ENCODE measurements at places on chromosomes 1 and 21.

DNA sequence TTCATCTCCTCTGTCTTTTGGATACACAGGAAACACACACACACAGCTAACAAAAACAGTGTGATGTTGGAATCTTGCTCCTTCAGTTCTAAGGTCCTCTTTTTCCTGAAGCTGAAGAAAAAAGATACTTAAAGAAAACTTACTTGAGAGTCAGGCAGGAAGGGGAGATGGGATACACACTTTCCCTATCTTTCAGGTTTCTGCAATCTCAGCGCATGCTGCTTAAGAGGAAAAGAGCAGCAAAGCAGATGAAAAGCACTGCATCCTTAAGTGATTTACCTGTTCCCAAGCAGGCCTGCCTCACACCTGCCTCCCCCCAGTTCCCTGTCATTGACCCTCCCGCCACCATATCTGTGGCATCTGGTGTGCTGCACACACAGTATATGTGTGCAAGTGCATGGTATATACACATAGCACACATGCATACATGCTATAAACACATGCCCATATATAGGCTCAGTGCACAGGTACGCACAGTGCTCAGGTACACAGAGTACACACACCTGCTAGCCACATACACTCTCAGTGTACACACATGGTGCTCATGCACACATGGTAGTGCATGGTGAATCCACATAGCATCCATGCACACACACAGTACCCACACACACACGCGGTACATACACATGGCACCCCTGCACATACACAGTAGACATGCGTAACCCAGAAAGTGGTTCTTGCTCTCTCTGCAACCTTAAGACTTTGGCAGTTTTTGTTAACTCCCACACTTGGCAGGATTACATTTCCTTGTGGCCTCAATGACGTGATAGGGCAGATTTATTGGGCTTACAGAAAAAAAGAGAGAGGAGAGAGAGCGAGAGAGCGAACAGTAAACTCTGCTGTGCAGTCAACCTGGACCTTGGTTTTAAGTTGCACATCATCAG lies 166.9 kb downstream of the TOMM20 start:
- H3K27ac ChIP-seq: peak overlapping the region; percentile 98
- H3K4me3 ChIP-seq: peak overlapping the region; percentile 63
- H3K27me3 ChIP-seq: no peaks in the 10 kb centered on the region
- peak; percentile 51 for DNase-seq
- peaks cover 81% of the 10 kb centered on the region for H3K4me1 ChIP-seq

DNA sequence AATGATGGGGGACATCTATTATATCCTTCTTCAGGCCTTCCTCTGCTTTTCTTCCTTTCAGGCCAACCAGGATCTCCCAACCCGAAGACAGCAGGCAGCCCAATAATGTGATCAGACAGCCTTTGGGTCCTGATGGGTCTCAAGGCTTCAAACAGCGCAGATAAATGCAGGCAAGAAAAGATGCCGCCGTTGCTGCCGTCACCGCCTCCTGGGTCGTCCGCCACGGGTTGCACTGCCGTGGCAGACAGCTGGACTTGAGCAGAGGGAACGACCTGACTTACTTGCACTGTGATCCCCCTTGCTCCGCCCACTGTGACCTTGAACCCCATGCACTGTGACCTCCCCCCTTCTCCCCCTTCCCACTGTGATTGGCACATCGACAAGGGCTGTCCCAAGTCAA lies 27.9 kb downstream of the SZRD1 start:
- H3K36me3 ChIP-seq: peaks cover 37% of the 10 kb centered on the region
- H3K4me3 ChIP-seq: no peak overlapping the region
- H3K27me3 ChIP-seq: no peaks in the 10 kb centered on the region
- no peak overlapping the region for H3K27ac ChIP-seq
- H3K4me1 ChIP-seq: peaks cover 54% of the 10 kb centered on the region
- no peak for DNase-seq

DNA sequence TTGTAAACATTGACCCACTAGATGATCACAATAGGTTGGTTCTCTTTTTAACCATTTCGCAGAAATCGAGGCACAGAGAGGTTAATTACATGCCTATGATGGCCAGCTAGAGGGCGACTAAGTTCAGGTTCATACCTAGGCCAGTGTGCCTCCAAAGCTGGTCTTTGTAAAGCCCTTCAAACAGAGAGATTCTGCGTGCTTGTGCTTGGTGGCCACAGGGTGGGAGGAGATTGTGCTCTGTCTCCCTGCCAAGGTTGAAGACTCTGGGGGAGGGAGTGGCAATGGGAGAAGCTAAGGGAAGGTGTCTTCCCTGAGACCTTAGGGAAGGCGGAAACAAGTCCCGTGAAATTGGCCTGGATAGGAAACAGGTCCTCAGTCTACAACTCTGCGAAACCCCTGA lies 59.1 kb upstream of the RBM15 start:
- peaks cover 3% of the 10 kb centered on the region for H3K4me1 ChIP-seq
- H3K36me3 ChIP-seq: no peaks in the 10 kb centered on the region
- no peak overlapping the region for H3K27ac ChIP-seq
- DNase-seq: no peak
- peaks cover 2% of the 10 kb centered on the region for H3K27me3 ChIP-seq
- no peak overlapping the region for H3K4me3 ChIP-seq

GRCh38 chr21:41411449-41412089 lies 14.5 kb upstream of the MX1 start:
- H3K27ac ChIP-seq: no peak overlapping the region
- peaks cover 34% of the 10 kb centered on the region for H3K36me3 ChIP-seq
- no peaks in the 10 kb centered on the region for H3K4me1 ChIP-seq
- peak; percentile 36 for DNase-seq
- no peaks in the 10 kb centered on the region for H3K27me3 ChIP-seq

GRCh38 chr1:245313576-245313975 lies 158.8 kb downstream of the KIF26B start:
- no peak overlapping the region for H3K27ac ChIP-seq
- H3K36me3 ChIP-seq: no peaks in the 10 kb centered on the region

DNA sequence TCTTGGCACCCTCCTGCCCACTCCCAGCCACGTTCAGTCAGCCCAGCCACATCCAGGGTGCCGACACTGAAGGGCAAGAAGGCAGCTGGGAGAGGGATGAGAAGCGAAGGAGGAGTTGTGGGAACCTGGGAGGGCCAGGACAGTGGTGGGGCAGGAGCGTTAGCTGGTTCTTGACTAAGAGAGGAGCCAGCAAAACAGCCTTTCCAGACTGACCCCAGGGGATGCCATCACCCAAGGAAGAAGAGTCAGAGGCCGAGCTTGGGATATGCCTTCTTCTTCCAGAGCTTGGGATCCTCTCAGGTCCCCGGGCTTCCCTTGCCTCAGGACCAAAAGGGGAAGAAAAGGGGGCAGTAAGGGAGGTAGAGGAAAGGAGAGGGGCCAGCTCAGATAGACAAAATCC lies 7.2 kb downstream of the INKA2 start:
- no peaks in the 10 kb centered on the region for H3K27me3 ChIP-seq
- no peak overlapping the region for H3K27ac ChIP-seq
- H3K4me1 ChIP-seq: peaks cover 3% of the 10 kb centered on the region
- no peak overlapping the region for H3K4me3 ChIP-seq
- no peaks in the 10 kb centered on the region for H3K36me3 ChIP-seq

- H3K4me3 ChIP-seq: peak overlapping the region; percentile 48
- H3K36me3 ChIP-seq: no peaks in the 10 kb centered on the region
- peaks cover 50% of the 10 kb centered on the region for H3K4me1 ChIP-seq
- no peaks in the 10 kb centered on the region for H3K27me3 ChIP-seq
- DNase-seq: no peak
These were observed 5.8 kb downstream of the KIF1B start for GRCh38 chr1:10216090-10216749.

DNA sequence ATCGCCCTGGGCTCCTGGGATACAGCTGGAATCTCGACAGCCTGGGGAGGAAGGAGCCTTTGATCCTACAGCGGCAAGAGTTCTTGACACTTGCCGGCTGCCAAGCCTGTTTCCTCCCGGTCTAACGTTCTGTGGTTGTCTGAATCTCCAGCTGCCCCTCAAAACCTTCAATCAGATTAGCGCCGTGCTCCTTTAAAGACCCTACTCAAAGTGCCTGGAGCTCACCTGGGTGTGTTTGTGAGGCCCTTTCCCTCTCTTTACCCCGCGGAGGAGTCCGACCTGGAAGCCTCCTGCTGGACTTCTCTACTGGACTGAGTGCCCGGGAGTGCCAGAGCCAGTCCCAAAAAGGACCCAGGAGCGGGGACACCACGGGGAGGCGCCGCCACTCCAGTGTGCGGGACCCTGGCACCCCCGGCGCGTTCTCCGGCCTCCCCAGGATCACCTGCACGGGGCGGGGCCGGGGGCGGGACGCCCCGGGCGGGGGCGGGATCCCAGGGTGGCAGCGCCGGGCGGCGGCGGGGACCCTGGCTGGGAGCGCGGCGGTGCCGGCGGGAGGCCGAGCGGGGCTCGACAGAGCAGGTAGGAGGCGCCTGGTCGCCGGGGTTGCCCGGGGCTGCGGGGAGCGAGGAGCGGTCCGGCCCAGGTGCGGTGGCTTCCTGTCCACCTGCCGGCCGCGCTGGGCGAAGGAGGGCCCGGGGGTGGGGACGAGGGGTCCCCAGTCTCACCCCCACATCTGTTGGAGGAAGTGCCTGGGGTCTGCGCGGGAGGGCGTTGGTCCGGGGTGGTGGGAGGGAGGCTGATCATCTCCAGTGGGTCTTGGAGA lies at the start of gene NCMAP:
TSS of gene NCMAP (plus strand) at position 497 of the 823 bp plus-strand sequence. CDS start 39,344 bp downstream, outside the sequence.
- peak within 1 kb of the TSS; percentile 26 for H3K27ac ChIP-seq
- peaks cover 10% of the 10 kb centered on the region for H3K4me1 ChIP-seq
- H3K36me3 ChIP-seq: no peaks in the 10 kb centered on the region
- H3K27me3 ChIP-seq: peaks cover 11% of the 10 kb centered on the region
- DNase-seq: peak; percentile 57
- peak within 1 kb of the TSS; percentile 59 for H3K4me3 ChIP-seq

GRCh38 chr1:85894651-85895050 lies 186.4 kb upstream of the ZNHIT6 start:
- DNase-seq: no peak
- H3K36me3 ChIP-seq: no peaks in the 10 kb centered on the region
- H3K27ac ChIP-seq: no peak overlapping the region

DNA sequence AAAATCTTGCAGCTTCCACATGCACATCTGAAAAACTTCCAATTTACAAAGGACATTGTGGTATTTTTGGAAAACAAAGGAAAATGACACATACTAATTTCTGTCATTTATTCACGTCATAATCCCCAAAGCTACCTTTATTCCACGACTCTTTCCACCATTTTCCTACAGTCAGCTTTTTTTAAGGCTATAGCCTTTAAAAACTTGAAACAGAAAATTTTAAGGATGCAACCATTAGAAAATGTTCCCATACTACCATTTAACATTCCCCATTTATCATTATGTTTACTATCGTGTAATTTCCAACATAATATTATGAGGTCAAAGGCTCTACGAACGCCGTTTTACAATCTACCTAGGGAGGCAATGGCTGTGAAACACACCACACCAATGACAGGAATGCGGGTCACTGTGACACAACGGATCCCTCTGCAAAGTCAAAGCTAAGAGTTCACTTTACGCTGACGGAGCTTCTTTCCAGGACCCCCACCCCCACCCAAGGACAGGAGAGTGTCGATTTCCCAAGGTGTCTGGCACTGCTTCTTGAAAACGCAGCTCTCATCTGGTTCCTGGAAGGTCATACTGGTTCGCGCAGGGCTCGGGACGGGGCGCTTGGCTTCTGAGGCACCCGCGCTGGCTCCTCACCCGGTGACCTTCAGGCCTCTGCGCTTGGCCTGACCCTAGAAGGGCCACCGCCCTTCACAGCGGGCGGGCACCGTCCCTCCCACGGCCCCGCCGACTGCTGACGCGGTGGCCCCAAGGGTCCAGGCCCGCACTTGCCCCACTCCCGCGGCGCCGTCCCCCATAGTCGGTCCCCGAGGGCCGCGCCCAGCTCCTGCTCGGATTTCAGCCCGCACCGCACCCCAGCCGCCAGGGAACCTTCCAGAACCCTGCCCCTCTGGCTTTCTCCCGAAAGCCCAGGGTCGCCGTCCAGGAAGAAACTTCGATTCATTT lies 50.5 kb upstream of the ATF3 start:
- H3K27me3 ChIP-seq: peaks cover 7% of the 10 kb centered on the region
- no peak for DNase-seq
- H3K4me1 ChIP-seq: peaks cover 15% of the 10 kb centered on the region
- H3K36me3 ChIP-seq: no peaks in the 10 kb centered on the region
- peak overlapping the region; percentile 45 for H3K4me3 ChIP-seq
- no peak overlapping the region for H3K27ac ChIP-seq

- DNase-seq: no peak
- H3K36me3 ChIP-seq: no peaks in the 10 kb centered on the region
- H3K4me1 ChIP-seq: no peaks in the 10 kb centered on the region
- no peak overlapping the region for H3K27ac ChIP-seq
These were observed 58.3 kb upstream of the ACTRT2 start for GRCh38 chr1:2962946-2963345.

DNA sequence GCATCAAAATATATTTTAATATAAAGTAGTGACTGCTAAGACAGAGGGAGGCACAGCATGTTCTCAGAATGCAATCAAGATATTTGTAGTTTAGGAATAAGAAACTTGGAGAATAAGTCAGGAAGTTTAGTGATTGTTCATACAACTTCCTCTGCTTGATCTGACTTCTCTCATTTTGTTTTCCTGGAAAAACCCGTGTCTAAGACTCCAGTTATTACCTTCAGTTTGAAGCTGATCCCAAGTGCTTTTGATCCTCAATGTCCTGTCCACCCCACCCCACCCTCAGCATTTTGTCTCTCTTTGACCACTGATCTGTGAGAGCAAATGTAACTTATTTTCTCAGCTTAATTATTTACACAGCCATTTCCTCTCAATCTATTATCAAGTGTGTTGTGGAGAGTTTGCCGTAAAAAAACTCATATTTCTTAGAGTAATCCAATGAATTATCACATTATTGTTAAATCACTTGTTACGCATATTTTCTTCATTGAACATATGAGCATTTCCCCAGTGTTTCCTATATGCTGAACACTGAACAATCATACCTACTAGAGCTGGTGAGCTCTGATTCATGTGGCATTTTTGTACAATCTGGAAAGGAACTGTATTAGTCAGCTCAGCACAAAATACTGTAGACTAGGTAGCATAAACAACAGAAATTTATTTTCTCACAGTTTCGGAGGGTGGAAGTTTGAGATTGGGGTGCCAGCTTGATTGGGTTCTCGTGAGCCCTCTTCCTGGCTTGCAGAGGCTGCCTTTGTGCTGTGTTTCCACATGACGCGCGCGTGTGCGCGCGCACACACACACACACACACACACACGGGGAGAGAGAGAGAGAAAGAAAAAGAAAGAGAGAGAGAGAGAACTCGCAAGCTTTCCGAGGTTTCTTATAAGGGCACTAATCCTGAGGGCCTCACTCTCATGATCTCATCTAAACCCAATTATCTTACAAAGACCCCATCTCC lies 65.5 kb upstream of the DPYD start:
- peak; percentile 22 for DNase-seq
- H3K4me3 ChIP-seq: peak overlapping the region; percentile 48
- H3K36me3 ChIP-seq: no peaks in the 10 kb centered on the region
- peaks cover 4% of the 10 kb centered on the region for H3K27me3 ChIP-seq

DNA sequence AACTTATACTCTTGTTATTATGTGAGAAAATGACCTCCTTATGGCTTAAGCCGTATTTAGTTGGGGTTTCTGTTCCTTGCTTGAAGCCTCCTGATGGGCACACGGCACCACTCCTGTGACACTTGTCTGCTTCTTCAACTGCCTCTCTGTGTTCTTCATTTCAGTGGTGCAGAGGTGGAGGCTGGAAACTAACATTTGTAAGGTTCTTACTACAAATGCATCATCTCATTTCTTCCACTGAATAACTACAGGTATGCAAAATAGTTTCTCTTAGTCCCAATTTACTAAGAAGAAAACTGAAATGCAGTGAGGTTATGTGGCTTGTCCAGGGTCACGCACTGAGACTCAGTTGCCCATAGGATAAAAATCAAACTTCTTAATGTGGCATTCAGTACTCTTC lies 23.6 kb upstream of the ZNF362 start:
- no peak overlapping the region for H3K27ac ChIP-seq
- H3K4me1 ChIP-seq: peaks cover 7% of the 10 kb centered on the region
- peaks cover 6% of the 10 kb centered on the region for H3K27me3 ChIP-seq
- no peaks in the 10 kb centered on the region for H3K36me3 ChIP-seq

- no peaks in the 10 kb centered on the region for H3K36me3 ChIP-seq
- H3K27me3 ChIP-seq: no peaks in the 10 kb centered on the region
- peak overlapping the region; percentile 66 for H3K27ac ChIP-seq
- peak overlapping the region; percentile 21 for H3K4me3 ChIP-seq
These were observed 17.5 kb downstream of the NEK7 start for GRCh38 chr1:198174297-198174696.
